ENCODE measurements at places on chromosomes 1 and 21.

- DNase-seq = no peak
Measured at GRCh38 chr1:69414574-69414973, 153.1 kb upstream of the LRRC7 start.

DNA sequence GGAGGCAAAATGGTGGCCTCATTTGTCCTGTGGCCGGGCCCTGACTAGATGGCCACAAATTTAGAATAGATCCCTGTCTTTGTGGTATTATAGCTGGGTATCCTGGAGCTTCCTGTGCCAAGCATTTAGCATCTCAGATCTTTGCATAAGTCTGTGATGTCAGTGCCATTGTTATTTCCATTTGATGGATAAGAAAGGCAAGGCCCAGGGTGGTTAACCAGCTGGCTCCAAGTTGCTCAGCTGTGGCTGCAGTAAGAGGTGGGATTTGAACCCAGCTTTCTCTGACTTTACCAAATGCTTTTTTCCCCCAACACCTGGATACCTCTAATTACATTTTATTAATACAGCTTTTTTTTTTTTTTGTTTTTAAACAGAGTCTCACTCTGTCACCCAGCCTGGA, 11.7 kb upstream of the TNFRSF8 start:
- no peak for DNase-seq

- DNase-seq = no peak
Measured at GRCh38 chr1:169361281-169361680, 6.3 kb downstream of the NME7 start.

DNA sequence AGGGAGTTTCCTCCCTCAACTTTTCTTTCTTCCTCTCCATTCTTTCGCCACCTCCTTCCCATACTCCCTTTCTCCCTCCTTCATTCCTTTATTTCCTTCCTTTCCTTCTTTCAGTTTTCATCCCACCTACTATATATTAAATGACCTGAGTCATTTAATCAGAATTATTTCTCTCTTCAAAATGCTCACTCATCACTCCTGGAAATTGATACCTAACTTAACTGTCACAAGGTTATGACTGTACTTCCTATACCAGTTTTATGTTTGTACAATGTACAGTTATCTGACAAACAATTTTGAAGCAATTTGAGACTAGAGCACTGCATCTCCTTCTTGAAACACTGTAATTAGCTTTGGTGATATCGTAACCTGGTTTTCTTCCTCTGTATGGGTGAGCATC, 41.4 kb downstream of the NEXN start:
- DNase-seq = no peak

- DNase-seq = no peak
Measured at GRCh38 chr21:29716753-29717152, 223.0 kb downstream of the GRIK1 start.

GRCh38 chr1:92065042-92065441, 10.2 kb downstream of the SETSIP start:
- DNase-seq = no peak

DNA sequence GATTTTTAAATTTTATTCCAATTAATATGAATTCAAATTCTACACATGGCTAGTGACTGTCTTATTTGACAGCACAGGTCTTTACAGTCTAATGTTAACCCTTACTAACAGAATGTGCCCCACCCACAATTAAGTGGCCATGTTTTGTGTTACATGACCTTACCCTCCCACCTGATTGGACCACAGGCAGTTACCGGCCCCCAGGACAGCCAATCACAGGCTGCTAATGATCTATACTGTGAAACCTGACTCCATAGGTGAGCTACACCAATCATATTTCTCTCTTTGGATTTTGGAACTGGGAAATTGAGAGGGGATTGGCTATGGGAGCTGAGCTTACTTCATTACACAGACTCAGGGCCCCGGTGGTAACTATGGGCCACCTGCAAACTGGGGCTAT, 27.5 kb downstream of the ZP4 start:
- DNase-seq = no peak

- no peak for DNase-seq
Measured at GRCh38 chr1:201146626-201147390, 7.5 kb downstream of the TMEM9 start.

DNA sequence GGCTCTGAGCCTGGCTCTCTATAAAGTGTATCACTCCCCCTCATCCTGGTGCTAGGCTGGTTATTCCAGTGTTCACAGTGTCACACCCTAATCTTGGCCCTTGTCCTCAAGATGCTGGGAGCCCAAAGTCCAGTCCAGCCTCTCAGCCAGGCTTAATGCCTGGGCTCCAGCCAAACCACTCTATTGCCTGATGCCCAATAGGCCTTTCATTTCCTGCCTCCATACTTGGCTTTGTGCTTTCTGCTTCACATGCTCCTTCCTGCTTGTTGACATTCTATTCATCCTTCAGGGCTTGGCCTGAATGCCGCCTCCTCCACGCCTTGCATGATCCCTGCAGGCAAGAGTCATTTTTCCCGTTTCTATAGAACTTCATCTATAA, 1.7 kb downstream of the KLHDC8A start:
- no peak for DNase-seq

DNA sequence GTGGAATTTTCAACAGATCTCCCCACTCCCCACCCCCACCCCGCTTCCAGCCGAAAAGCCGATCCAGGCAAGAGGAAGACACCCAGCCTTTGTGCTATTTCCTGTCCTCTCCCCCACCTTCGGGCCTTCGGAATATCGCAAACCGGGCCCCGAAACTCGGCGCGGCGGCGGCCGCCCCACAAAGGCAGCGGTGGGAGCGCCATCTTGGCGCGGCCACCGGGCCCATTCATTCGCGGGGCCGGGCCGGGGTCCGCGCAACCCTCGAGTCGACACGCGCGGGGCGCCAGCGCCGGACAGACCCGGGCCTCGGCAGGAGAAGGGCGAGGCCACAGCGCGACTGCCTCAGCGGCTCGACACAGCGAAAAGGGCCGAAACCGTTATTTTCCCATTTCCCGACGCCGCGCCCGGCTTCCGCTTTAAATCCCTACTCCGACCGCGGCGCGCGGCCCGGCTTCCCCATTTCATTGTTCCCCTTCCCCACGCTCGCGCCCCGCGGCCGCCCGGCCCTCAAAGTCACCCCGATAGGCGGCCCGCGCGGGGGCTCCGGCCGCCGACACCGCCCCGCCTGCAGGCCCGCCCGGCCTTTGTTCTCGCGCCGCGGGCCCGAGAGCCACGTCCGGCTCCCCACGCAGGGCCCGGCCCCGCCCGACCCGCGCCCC, 911 bp downstream of the GNB1 start:
- peak; percentile 42 for DNase-seq

- DNase-seq = no peak
Measured at GRCh38 chr1:34075576-34075975, 89.5 kb downstream of the CSMD2 start.

DNA sequence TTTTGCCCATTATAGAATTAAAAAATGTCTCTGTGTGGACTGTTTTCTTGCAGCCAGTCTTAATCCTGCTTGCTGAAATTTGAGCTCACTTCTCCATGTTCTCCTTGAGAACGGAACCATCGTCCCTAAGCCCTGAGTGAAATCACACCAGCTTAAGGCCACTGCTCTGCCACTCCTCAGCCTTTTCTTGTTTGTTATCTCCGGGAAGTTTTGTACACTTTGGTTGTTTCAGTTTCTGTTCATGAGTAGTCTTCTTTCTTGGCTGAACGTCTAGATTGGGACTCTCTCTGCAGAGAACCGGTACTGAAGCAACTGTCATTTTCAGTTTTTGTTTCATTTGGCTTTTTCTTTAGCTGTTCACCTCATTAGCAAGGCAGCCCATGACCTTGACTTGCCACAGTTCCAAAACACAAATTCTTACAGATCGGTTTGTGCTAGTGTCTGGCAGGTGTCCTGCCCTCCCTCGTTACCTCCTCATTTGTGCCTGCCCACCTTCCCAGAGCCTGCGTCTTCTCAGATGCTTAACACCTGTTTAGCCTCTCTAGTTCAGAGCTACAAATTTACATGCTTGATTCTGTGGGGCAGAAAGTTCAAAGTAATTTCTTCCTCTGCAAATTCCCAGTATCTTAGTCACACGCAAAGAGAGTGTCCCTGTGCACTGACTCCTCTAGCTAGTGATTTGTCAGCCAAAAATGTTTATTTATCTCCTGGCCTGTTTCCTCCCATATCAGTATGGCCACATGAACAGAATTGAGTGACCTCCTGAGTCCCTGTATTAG, 12.4 kb downstream of the PSEN2 start:
- DNase-seq = peak; percentile 15

GRCh38 chr1:159339536-159339935, 37.4 kb downstream of the FCER1A start:
- no peak for DNase-seq

- DNase-seq = no peak
Measured at GRCh38 chr1:93813076-93813475, 65.9 kb downstream of the DNTTIP2 start.

DNA sequence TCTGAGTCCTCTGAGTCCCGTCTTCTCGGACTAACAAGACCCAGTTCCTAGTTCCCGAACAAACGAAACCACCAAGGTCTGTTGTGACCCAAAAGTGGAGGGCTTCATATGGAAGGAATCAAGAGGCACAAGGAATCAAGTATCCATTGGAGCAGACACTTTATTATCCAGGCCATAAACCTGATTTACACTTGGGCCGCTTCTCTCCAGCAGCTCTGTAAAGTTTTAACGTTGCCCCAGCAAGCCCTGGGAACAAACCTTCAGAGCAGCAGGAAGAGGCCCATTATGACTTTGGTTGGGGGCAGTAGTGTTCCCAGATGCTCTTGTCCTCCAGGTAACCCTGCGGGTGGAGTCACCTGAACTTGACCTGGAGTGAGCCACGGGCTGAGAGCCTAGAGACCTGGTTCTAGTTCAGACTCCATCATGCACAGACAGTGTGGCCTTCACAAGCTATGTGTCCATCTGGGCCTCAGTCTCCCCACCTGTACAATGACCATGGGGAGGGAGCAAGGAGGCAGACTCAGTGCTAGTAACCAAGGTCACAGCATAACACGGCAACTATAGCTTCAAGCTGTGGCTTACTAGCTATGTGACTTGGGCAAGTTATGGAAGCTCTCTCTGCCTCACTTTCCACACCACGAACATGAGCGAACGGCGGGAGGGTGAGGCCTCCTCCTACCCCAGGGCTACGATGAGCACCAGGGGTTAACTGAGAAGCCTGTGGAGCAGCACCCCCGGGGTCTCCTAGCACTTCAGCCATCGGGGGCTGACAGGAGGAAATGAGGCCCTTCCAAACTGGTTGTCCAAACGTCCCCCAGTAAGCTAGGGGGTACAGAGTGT, 95.7 kb downstream of the GLIS1 start:
- no peak for DNase-seq

DNA sequence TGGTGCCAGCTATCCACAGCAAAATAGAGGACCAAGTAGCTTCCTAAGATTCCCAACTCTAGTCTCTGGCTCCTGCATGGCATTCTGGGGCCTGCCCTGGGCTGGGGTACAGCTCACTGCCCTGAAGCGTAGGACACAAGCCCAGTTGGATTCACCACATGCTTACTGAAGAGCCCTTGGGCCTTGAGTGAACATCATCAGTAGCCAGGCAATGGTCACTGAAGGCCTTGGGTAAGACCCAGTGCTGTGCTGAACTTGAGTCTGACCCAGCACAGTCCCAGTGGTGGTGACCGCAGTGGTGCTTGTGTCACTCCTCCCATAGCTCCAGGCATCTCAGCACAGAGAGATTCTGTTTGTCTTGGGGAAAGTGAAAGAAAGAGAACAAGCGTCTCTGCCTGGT, 7.7 kb upstream of the LCE3A start:
- no peak for DNase-seq

DNA sequence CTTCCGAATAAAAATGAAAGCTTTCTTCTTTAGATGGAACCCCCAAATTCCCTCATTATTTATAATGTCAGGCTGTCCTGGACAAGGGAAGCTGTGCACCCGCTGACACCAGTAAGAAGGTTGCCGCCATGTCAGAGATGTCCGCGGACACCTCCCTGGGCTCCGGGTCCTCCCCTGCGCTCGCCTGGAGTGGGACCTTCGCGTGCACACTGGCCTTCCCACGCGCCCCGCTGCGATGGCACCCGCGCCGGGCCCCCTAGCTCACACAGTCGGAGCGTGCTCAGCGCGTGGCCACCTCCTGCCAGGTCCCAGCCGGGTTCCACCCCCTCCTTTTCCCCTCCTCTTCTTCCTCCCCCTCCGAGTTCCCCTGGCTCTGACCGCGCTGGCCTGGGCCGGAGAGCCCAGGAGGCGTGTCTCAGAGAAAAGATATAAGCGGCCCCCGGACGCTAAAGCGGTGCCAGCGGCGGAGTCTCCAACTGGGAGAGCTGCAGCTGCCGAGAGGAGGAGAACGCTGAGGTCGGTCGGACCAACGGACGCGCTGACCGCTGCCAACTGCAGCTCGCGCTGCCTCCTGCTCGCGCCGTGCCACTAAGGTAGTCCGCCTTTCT, at the start of gene G0S2:
TSS of gene G0S2 (plus strand) at position 456 of the 608 bp plus-strand sequence. CDS start 273 bp downstream, outside the sequence.
- DNase-seq = peak; percentile 34

DNA sequence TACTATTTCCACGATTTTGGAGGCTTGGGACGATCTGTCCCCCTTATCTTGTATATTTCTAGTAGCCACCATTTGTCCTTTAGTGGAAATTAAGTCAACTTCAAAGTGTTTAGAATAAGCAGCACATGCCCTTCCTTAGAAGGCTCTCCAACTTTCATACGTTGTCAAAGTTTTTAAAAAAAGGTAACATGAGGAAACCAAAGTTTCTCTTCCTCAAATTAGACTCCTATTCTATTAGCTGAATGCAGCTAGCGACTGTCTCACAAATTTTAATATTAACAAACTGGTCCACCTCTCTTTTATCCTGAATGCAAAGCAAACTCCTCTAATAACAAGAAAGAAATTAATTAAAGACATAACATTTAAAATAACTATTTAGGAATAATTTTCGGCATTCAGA, 6.9 kb downstream of the C1orf174 start:
- DNase-seq = no peak

- DNase-seq = no peak
Measured at GRCh38 chr1:43056981-43057391, 98.3 kb upstream of the SLC2A1 start.

DNA sequence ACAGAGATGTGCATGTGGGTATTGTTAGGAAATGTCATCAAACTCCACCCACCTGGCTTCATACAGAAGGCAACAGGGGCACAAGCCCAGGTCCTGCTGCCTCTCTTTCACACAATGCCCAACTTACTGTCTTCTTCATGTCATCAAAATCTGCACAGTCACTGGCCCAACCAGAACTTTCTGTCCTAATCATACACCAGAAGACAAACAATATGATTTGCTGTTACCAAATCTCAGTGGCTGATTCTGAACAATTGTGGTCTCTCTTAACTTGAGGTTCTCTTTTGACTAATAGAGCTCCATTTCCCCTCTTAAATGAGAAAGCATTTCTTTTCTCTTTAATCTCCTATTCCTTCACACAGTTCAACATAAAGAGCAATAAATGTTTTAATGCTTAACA, 7.7 kb downstream of the HSD3B2 start:
- no peak for DNase-seq

- no peak for DNase-seq
Measured at GRCh38 chr1:175690915-175691314, 52.5 kb downstream of the TNR start.

All from stimulated activated naive CD4-positive, alpha-beta T cell treated with Interleukin-2 at 50 U/mL for 16 hours (primary cell).